ENCODE measurements at places on chromosomes 3 and 15.
A peak's percentile ranks its signal among the peaks of the same experiment; 100 is the strongest.

GRCh38 chr3:34070831-34071585 is 272.6 kb downstream of the PDCD6IP start:
- DNase-seq: no peak

GRCh38 chr15:33807665-33808064 is 160.6 kb upstream of the CHRM5 start:
- no peak for DNase-seq

DNA sequence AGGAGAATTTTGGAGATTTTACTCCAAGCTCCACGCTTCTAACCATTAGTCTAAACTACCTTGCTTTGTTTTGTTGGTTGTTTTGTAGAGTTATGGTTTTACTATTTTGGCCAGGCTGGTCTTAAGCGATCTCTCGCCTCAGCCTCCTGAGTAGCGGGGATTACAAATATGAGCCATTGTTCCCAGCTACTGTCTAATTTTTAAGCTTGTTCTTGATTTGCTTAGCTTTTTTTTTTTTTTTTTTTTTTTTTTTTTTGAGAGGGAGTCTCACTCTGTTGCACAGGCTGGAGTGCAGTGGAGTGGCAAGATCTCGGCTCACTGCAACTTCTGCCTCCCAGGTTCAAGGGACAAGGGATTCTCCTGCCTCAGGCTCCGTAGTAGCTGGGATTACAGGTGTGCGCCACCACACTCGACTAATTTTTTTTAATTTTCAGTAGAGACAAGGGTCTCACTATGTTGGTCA is 28.5 kb downstream of the EFCAB12 start:
- DNase-seq: peak; percentile 12

GRCh38 chr3:122502941-122503340 is 11.8 kb downstream of the KPNA1 start:
- DNase-seq: peak; percentile 59

DNA sequence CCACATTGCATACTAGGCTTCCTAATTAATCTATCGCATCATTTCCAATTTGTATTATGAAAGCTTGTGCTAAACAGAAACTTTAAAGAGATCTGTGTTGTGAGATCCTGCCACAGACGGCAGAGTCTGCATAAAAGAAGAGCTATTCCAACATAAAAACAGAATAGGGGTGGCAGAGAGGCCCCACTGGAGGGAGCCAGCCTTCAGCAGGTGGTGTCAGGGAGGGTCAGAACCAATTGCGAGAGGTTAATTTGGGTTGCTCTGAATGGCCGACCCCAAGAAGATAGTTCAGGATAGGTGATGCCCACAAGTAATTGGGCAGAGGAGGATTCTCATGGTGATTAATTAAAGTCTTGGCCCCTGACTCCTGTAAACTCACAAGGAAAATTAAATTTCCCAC is 74.8 kb downstream of the DCLK3 start:
- DNase-seq: no peak

DNA sequence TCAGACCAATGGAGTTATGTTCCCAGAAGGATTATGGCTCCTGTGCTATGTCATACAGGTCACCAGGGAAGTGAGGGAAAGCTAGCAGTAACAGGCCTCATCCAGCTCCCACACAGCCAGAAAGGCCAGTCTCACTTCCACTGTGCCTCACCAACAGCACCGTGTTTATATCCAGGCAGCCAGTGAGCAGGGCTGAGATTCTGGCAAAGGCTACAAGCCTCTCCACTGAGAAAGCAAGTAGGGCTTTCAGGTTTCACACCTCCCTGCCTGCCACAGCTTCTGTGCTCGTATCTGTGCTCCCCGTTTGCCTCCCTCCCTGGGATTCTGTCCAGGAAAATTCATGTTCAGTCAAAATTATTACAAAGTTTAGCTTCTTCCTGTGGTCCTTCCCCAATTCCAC is 14.9 kb upstream of the CFAP20DC start:
- no peak for DNase-seq

DNA sequence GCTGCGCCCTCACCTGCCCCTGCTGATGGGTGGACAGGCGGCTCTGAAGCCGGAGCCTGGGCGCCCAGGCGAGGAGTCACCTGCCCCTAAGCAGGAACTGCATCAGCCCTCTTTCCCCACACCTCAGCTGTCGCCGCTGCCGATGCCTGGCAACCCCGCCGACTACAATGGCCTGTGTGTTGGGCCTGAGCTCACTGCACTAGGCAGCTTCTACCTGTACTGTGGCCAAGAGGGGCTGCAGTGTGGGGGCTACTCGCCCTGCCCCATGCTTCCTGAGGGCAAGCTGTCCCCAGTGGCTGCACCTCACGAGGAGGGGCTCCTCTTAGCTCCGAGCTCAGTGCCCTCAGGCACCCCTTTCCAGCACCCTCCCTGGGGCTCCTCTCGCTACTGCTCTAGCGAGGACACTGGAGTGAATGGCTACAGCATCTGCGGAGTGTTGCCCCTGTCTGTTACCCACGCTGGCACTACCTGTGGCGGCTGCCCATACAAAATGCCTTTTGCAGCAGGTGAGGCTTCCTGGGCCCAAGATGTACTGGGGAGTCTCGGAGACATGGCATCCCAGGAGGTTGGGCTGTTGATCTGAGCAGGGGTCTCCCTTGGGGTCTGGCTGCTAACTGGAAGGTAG is 11.3 kb upstream of the CHST14 start:
- DNase-seq: no peak

DNA sequence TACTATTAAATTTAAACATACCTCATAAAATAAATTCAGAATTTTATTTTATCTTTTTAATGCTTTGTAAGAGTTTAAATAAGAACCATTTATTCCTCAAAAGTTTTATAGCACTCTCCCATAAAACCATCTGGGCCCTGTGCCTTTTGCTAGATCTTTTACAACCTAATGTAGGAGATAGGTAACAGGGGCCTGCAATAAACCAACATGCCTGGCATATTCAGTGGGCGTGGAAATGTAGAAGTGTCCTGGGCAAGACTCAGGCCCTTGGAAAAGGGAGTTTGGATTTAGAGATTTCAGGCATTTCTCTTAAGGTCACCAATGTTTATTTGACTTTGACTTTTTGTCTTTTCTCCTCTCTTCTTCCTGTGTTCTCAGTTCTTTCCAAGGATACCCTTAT is 46.4 kb downstream of the POMGNT2 start:
- DNase-seq: no peak

GRCh38 chr3:14471016-14471415 is 68.6 kb downstream of the SLC6A6 start:
- peak; percentile 21 for DNase-seq

GRCh38 chr3:156543043-156543555 is 11.8 kb downstream of the SSR3 start:
- DNase-seq: no peak

- peak; percentile 89 for DNase-seq
These were observed 29.5 kb upstream of the SNRK start for GRCh38 chr3:43256714-43257461.

DNA sequence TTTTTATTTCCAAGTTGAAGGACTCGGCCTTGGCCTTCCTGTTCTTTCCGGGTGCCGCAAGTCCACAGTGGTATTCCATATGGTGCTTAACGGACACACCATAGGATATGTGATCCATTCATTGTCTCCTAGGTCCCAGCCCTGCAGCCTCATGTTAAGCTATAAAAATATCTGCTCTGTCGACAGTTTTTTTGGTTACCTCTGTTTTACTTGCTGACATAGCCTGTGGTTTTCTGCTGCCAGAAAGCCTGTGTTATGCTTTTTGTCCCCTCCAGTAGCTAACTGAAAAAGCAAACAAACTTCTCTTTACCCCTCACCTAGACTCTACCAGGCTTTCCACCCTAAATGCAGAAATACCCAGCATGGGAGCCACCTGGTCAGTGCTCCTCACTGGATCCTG is 5.3 kb downstream of the INAFM2 start:
- DNase-seq: no peak

GRCh38 chr15:88269356-88270062 is 13.0 kb upstream of the NTRK3 start:
- DNase-seq: no peak

DNA sequence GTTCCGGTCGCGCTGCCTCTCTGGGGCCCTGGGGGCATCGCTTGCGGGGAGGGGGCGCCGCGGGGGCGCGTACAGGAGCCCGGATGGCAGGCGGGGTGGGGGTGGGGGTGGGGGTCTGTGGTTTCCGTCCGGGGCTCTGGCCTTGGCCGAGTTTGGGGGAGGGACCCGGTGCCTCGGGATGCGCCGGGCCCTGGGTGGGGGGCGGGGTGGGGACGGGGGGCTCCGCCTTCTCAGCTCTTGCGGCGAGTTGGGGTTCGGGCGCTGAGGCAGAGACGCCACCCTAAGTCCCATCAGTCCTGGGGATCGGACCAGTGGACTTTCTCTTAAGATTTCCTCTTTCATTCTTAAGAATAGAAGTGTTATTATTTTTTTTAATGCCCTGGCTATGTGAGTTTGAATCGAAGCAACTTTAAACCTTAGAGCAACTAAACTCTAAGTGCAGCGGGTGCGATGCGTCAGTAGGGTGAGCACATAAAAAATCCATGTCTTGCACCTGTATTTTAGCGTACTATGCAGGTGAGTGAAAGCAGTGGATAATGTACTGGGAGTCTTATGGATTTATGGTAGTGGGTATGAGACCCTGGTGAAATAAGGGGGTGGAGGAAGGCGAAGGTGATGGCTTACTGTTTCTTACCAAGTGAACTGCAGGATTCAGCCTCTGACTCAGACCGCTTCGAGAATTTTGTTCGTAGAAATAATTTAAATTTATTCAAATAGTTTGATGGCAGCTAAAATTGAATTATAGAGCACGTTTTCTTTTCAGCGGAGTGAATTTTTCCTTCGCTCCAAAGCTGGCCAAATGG is 762 bp downstream of the CTNNB1 start:
- peak; percentile 42 for DNase-seq

- DNase-seq: peak; percentile 34
These were observed 70.1 kb upstream of the GUCA1C start for GRCh38 chr3:109023656-109024254.

- peak; percentile 38 for DNase-seq
These were observed 31.7 kb downstream of the PLSCR4 start for GRCh38 chr3:146218880-146219866.

DNA sequence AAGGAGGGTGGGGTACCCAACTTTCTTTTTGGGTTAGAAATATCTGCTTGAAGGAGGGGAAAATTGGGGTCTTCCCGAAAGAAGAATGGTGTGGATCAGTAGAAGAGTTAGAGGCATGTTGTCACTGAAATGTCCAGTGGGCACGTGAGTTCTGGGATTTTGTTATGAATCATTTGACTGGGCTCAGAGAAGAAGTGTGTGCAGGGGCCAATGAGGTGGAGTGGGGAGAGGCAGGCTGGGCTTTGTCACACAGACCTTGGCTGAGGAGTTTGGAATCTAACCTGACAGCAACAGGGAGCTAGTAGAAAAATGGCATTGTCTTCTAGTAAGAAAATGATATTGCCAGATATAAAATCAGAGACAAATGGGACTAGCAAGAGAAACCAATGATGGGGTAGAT is 436.8 kb downstream of the MFSD1 start:
- DNase-seq: no peak

DNA sequence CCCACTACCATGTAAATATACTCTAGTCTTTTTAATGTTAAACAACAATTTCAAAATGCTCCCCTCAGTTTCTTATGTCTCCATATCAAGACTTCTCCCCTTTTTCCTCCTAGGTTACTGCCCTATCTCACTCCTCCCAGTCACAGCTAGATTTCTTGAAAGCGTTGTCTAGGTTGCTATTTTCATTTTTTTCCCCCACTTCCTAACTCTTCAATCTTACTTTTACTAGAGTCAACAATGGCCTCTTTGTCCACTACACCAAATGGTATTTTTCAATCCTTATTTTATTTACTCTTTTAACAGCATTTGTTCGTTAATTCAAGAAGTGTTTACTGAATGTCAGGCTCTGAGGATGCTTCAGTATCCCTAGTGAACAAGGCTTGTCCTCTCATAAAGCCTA is 84.4 kb downstream of the VPS8 start:
- no peak for DNase-seq

GRCh38 chr15:83449937-83450506 is 2.9 kb downstream of the SH3GL3 start:
- DNase-seq: no peak

GRCh38 chr15:70559265-70560239 is 203.8 kb downstream of the UACA start:
- DNase-seq: peak; percentile 54

DNA sequence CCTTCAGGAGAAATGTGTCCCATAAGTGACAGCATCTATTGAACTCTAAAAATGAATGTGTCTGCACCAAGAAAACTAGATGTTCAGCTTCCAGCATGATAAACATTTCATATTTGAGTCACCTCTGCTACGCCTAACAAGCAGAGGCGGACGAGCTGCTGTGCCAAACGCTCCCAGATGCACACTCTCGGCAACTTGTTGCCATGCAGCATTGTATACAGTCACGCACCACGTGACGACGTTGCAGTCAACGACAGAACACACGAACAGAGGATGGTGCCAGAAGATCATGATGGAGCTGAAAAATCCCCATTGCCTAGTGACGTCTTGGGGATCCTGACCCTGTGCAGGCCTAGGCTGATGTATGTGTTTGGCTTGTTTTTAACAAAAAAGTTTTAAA is 137.5 kb downstream of the XXYLT1 start:
- DNase-seq: no peak

DNA sequence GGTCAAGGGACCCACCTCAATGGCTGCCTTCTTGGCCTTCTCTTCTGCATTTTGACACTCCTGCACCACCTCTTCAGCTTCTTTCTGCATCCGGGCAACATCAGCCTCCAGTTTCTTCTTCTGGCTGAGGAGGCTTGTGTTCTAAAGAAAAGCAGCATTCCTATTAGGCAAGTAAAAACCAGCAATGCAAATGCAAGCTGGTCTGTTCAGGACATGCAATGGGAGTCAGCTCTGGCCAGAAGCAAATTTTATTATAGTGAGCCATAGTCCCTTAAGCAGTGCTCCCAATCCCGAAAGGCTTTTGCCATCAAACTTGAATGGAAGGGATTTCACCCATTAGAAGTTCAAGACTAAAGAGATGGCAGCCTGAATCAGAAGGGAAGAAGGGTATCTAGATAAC is 97.7 kb downstream of the HHLA2 start:
- no peak for DNase-seq

- no peak for DNase-seq
These were observed 147.4 kb downstream of the DUT start for GRCh38 chr15:48478581-48478980.

DNA sequence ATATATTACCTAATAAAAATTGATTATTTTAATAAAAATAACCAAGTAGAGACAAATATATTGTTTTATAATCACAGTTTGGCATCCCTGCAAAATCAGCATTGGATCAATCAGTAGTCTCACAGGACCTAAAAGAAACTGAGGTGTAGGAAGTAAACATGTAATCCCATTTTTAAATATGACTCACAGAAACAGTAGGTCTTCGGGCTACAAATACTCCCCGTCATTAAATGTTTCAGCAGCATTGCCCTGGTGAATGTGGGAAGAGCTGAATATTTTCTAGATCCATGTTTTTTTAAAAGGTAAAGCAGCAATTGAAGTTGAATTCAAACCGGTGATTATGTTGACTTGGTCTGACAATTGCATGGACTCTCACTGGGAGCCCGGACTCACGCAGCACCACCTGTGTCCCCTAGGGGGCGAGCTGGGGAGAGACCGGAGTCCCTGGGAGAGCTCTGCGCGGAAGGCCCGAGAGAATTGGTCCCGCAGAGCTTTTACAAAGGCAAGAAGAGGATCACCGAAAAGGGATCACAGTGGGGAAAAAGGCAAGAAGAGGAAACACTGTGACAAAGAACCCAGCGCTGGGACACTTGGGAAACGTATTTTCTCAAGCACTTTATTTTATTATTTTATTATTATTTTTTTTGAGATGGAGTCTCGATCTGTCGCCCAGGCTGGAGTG is 17.2 kb upstream of the USP3 start:
- DNase-seq: peak; percentile 86

Measured in inflammatory macrophage treated with lipopolysaccharide for 4 hours (primary cell).